Stimulated activated CD8-positive, alpha-beta memory T cell treated with anti-CD3 and anti-CD28 coated beads, Interleukin-4, amount 100 ng/mL, for 1 hour (primary cell): ENCODE measurements at places on chromosomes 2 and 18.

DNA sequence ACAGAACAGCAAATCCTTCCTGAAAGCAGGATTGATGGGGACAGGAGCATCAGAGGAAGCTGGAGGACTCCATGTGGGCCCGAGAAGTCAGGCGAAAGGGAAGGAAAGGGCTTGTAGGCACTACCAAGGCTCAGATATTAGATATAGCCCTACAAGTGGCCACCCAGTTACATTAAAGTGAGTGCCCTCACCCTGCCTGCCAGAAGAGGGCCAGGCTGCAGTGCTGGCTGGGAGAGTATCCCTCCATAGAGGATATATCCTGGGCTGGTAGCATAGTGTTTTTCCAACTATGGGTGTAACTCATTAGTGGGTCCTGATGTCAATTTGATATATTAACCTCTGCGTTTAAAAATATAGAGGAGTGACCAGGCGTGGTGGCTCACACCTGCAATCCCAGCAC lies 285.2 kb downstream of the MYCN start:
- no peak for DNase-seq

DNA sequence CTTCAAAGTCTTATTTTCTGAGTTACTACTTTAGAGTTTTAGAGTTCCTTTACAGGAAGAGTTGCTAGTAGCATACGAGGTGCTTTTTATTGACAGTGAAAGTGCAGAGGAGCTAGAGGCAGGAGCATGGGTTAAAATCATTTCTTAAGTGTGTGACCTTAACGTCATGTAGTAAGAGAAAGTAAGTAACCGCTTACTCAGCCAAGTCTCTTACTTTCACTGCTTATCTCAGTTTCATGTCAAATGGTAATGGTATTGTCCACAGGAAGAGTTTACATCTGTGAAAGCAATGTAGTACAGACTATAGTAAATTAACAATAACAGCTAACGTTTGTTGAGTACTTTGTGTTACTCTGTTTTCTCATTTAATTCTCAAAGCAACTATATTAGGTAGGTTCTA lies 12.6 kb downstream of the NDUFAF7 start:
- DNase-seq: no peak

DNA sequence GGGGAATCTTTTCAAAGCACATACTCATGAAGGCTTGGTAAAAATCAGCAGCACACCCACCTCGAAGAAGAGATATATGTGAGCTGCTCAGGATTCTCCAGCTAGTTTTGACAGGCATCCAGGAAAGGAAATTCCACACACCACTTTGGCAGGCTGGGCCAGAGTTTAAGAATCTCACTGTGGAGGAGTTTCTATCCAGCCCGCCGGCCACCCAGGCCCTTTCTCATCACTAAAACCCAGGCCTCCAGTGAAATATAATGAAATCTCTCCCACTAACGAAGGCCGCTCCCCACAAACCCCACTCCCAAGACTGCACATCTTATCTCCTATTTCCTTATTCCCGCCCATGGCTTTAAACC lies 202.0 kb downstream of the GLI2 start:
- no peak for DNase-seq

- DNase-seq: no peak
Measured at GRCh38 chr2:200492656-200493055, 17.2 kb downstream of the KCTD18 start.

- DNase-seq: no peak
Measured at GRCh38 chr18:56291294-56291693, 347.1 kb downstream of the TXNL1 start.

DNA sequence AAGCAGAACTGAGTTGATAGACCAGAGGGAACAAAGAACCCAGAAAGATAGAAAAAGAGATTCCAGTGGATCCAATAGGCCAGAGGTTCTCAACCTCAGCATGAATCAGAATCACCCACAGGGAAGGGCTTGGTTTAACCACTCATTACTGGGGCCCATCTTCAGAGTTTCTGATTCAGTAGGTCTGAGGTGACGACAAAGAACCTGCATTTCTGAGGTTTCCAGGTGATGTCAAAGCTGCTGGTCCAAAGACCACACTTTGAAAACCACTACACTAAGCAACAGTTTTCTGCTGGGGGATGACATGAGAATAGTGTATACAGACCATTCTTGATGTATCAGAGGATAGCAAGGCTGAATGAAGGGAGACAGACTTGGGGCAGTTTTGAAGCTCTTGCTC lies 296.9 kb upstream of the STON1 start:
- DNase-seq: no peak

GRCh38 chr2:63819765-63820717 lies 21.7 kb upstream of the UGP2 start:
- no peak for DNase-seq

- DNase-seq: no peak
Measured at GRCh38 chr18:79438898-79439627, 43.3 kb downstream of the NFATC1 start.

GRCh38 chr18:23240609-23240930 lies 105.3 kb downstream of the CABLES1 start:
- DNase-seq: no peak

GRCh38 chr18:23133860-23134779 lies 1.2 kb upstream of the CABLES1 start:
- DNase-seq: no peak

DNA sequence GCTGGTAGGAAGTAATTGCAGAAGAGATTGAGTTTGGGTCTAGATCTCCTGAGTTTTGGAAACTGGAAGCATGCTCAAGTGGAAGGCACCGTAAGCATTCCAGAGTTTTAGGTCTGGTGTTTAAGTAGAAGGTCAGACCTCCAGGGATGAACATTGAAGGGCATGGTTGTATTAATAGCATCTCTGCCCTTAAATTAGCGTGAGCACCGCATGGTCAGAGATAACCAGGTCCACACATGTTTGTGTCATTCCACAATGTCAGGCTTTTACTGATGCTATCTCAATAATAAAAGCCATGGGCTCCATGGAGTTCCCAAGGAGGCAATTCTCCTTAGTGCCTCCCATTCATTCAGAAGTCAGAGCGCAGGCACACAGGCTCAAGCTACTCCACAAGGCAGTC lies 28.3 kb upstream of the ZNF407 start:
- DNase-seq: no peak

DNA sequence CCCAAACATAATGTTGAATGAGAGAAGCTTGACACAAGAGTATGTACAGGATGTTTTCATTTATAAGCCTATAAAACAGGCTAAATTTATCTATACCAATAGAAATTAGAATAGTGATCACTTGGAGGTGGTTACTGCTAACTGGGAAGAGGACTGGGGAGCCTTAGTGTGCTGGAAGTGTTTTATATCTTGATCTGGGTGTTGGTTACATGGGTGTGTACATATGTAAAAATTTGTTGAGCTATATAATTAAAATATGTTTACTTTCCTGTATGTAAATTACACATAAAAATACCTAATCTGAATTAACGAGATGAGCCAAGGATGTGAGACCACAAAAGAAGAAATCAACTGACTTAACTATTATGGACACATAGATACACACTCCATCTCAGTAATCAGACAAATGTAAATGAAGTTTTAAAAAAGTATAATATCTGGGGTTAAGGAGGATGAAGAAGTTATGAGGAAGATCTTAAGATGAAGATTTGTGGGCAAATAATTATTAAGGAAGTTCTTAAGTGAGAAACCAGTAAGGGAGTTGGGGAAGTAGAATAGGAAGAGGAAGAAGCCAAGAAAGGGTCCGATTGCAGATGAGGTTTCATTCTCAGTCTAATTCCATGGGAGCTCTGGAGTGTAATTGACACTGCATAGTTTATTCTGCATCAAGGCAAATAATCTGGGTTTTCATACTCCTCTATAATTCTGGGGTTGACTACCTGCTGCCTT lies 32.3 kb upstream of the NABP1 start:
- no peak for DNase-seq

DNA sequence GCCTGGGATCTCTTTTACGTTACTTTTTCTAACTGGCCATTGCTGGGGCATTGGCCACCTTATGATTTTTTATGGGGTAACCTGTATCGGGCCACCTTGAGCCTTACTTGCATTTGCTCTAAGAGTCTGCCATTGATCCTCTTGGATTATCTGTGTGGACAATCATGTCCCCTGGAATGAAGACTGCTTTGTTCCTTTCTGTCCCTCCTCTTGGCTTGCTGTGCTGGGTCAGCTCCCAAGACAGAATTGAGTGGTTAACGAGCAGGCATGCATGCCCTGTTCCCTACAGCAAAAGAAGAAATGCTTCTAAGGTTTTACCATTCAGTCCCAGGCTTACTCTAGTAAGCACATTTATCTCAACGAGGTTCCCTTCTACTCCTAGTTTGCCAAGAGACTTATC lies 46.3 kb downstream of the MAL start:
- no peak for DNase-seq

- DNase-seq: no peak
Measured at GRCh38 chr2:9150568-9150900, 56.1 kb upstream of the ASAP2 start.

DNA sequence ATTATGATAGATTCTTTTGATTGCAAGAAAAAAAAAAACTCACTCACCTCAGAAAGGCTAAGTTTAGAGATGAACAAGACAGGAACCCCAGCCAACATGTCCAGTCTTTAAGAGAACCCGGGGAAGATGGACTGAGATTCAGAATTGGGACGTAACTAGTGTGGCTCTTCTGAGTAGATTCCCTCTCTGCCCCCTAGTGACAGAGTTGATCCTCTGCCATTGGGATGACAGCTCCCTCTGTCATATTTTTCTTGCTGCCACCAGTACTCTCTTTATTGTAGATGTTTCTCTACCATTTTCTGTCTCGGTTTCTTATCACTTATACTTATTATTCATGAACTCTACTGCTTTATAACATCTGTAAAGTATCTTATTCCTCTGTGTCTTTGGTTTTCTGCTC lies 77.7 kb downstream of the GULP1 start:
- DNase-seq: no peak

- DNase-seq: no peak
Measured at GRCh38 chr2:159890551-159891266, 92.7 kb upstream of the CD302 start.

DNA sequence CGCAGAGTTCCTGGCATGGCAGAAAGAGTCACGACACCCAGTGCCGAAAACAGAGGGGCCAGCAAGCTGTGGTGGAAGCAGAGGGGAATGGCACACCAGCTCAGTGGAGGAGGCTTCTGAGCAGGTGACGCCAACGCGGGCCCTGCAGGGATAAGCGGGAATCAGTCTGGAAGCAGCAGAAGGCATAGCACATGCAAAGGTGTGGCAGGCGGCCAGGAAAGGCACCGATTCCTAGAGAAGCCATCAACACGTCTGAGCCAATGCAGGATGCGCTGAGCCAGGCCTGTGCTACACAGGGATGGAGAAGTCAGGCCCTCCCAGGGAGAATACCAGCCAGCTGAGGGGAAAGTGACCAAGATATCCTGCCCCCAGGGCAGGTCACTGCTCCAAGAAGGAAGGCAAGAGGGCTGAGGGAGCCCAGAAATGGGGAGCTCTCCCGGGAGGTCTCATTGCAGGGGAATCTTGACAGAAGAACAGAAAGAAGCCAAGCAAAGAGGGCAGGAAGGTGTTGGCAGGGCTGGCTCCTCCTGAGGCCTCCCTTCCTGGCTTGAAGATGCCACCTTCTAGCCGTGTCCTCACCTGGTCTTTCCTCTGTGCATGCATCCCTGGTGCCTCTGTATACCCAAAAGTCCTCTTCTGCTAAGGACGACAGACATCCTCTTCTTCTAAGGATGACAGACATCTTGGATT lies 16.3 kb downstream of the TEX51 start:
- no peak for DNase-seq

DNA sequence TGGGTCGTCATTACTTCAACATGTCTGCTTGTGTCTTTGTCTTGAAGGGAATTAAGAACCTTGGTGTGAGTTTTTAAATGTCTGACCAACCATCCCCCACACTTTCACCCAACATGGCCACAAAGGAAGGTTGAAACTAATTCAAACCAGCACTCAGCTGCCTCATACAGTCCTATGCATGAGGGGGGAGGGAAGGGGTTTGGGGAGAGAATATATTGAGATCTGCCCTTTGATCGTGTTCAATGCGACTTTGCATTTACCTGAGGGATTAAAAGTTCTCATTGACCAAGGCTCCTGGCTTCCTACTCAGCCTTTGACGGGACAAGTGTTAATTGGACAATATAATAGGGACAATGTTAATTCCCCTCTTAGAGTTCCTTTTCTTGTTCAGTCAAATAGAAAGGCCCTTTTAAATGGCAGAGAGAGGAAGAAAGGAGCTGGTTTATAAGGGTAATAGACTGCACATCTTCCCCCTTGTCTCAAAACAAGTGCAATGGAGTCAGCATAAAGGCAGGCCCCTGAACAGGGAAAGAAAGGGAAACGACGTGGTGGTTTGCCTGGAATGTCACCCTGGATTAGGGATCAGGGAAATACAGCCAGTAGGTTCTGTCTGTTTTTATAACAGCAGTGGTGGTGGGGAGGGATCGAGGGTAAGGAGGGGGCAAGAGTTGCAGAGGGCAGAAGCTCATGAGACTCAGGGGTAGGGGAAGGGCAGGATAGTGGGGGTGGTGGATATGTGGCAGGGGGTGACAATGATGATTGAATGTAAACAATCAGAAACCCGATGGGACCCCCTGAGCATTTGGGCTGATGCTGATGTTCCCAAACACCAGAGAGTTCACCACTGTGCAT lies 198.7 kb downstream of the MYCN start:
- no peak for DNase-seq

DNA sequence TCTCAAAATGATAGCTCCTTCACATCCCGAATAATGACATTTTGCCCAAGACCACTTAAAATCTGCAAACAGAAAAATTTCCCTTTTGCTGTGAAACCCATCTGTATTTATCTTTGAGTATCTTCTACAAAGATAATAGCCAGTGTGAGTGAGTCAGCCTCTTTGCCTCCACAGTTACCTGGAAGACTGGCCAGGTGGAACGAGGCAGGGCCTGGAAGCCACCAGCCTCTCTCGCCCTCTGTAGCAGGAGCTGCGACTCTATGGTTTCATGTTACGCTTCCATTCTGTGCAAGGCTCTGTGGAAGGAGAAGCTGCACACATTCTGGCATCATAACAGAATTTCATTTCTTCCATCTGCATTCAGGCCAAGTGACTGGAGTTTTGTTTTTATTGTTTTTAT lies 9.5 kb downstream of the ELP2 start:
- no peak for DNase-seq

- no peak for DNase-seq
Measured at GRCh38 chr2:134131681-134132489, 122.0 kb upstream of the MGAT5 start.

GRCh38 chr2:126881591-126881990 lies 17.1 kb upstream of the TEX51 start:
- DNase-seq: no peak

DNA sequence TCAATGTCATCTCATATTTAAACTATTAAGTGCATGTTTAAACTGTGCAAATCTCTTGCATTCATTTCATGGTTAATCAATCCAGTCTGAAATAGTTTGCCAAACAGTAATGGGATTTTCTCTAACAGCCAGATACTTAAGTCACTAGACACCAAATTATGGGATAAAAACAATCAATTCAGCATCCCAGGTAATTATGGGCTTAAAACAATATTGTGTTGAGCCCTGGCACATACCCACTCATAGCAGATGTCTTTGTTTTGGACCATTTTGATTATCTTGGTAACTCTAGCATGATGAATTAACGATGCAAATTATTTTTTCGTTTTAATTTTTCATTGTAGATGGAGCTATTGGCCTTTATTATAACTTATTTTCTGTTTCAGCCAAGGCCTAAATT lies 118.5 kb upstream of the CD302 start:
- no peak for DNase-seq
